Psoas muscle (tissue), 8 donors: ENCODE measurements at places on chromosomes 5 and 9. TPM values are rescaled to one million over a fixed set of nuclear protein-coding genes. Genes with fewer than 3 reads are reported as not detected.

DNA sequence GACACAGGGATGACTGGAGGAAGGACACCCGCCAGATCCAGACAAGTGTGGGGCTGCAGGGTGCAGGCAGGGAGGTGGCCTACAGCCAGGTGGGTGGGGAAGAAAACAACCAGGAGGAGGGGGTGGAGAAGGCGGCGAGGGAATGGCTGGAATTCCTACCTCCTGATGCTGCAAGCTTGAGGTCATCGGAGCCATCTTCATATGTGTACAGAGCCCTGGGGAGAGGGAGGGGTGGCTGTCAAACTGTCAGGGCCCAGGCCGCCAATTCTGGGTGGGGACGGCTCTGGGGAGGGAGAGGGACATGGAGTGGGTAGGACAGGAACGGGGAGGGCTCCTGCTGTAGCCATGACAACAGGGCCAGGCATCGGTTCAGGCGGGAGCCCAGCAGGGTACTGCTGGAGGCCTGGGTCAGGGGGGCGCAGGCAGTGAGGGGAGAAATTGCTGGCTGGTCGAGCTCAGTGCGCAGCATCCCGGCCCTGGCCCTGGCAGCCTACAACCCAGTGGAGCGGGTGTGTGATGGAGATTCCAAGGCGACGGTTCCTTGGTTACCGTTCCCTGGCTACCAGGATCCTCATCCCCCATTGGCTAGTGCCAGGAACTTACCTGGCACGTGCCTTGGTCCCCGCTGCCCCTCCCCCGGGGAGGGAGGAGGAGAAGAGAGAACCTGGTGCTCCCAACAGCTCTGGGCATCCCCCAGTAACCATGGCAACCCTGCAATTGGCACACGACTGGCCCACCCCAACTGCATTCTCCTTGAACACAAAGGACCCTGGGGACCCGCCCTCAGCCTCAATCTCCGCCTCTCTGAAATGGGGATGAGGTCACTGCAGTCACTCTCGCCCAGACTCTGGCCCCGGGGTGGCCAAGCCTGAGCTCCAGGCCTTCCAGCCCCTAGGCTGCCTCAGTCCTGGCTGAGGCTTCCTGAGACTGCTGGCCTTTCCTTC is 4.5 kb downstream of the DBN1 start:
- H3K4me3 ChIP-seq, result no peak overlapping the region
- peaks cover 8% of the 10 kb centered on the region for H3K4me1 ChIP-seq
- DNase-seq, result peak; percentile 87
- no peaks in the 10 kb centered on the region for H3K27me3 ChIP-seq
- H3K27ac ChIP-seq, result no peak overlapping the region

DNA sequence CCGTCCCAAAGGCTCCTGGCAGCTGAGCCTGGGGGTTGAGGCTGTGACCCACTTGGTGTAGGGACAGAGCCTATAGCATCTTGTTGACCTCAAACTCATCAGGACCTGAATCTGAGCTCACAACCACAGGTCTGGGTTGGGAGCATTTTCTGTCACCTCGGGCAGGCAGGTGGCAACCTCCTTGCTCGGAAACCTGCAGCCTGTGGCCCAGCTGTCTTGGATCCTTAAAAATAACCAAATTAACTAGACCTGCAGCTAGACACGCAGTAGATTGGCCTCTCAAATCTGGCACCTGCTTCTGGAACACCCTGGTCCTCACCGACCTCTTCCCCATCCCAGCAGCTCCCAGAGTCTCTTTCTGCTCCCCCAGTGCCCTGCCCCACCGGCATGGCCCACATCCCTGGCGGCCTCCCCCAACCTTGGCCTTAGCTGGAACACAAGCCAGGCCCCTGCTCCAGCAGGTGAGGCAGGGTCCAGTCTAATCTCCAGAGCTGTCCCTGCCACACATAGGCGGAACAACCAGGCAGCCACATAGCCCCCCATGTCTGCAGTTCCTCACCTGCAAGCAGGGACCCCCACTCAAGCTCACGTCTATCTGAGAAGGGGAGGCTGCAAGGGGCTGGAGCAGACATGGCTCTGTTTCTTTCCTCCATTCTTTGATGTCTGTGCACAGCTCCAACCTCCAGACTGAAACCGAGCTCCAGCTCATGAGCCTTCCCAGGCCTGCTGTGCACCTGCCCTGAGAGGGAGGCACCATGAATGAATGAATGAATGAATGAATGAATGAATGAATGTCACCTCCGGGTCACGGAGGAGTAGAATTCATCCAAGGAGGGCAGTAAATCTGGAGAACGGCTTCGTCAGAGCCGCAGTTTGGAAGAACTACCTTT is 28.3 kb downstream of the PAEP start:
- no peaks in the 10 kb centered on the region for H3K4me1 ChIP-seq
- peaks cover 37% of the 10 kb centered on the region for H3K27me3 ChIP-seq
- no peak overlapping the region for H3K27ac ChIP-seq
- no peaks in the 10 kb centered on the region for H3K36me3 ChIP-seq
- H3K4me3 ChIP-seq, result no peak overlapping the region

- H3K4me3 ChIP-seq, result no peak overlapping the region
- H3K27ac ChIP-seq, result no peak overlapping the region
- no peaks in the 10 kb centered on the region for H3K36me3 ChIP-seq
- no peaks in the 10 kb centered on the region for H3K27me3 ChIP-seq
Measured at GRCh38 chr9:126438741-126439401, 112.2 kb downstream of the MVB12B start.

The GABBR2 gene
- 0.42 TPM for total RNA-seq

DNA sequence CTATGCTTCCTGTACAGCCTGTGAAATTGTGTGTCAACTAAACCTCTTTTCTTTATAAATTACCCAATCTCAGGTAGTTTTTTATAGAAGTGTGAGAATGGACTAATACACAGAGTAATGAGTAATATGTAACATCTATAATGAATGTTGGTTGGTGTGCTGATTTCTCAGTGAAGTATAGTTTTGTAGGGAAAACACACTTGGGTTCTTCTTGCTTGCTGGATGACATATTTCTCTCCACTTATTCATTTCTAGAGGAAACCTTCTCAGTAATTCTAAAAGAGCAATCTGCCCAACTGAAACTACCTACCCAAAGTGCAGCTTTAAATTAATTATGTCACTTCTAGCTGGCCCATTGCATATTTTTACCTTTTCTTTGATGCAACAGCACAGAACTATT is 81.1 kb upstream of the RORB start:
- no peaks in the 10 kb centered on the region for H3K4me1 ChIP-seq
- no peaks in the 10 kb centered on the region for H3K36me3 ChIP-seq
- no peak overlapping the region for H3K4me3 ChIP-seq
- no peak overlapping the region for H3K27ac ChIP-seq
